Left ventricle myocardium superior (tissue), 1 donor: ENCODE measurements at places on chromosomes 5 and 9. TPM values are rescaled to one million over a fixed set of nuclear protein-coding genes. Genes with fewer than 3 reads are reported as not detected.

The PRDM9 gene
- not detected for total RNA-seq

The INSL4 gene
- total RNA-seq: not detected

GRCh38 chr5:9698125-9698826, 68.1 kb upstream of the TAS2R1 start:
- no peak for DNase-seq

GRCh38 chr9:88571419-88571818, 36.4 kb downstream of the NXNL2 start:
- DNase-seq: no peak

GRCh38 chr5:115433918-115434317, 110.7 kb downstream of the FEM1C start:
- DNase-seq: no peak

DNA sequence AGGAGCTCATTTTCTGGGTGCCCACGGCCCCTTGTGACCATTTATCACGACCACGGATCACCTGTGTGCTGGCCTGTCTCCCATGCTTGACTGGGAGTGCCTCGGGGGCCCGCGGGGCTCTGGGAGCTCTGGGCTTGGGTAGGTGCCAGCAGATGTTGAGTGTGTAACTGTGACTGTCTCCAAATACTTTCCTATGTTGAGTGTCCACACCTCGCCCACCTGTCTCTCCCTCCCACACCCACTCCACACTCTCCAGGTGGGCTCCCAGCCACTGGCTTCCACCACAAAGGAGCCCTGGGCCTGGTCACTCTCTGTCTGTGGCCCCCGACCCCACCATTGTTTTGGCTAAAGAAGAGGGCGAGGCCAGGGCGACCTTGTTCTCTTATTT, 196.4 kb downstream of the CDK5RAP2 start:
- DNase-seq: no peak

DNA sequence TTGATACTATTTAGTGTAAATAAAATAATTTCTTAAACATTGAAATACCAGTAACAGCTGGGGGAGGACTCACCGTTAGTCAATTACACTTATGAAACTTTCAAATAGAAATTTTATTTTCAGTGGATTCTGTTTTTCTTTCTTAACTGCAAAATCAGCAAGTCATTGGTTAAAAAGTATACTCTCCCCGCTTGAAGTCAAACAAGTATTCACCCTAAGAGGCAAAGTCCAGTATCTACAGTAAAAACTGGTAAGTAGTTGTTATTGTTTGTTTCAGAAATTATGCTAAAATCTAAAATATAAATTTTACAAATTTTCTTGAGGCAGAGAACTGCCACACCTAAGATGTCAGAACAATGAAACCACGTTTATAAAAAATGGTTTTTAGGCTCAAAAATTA, 22.4 kb downstream of the NREP start:
- DNase-seq: no peak

DNA sequence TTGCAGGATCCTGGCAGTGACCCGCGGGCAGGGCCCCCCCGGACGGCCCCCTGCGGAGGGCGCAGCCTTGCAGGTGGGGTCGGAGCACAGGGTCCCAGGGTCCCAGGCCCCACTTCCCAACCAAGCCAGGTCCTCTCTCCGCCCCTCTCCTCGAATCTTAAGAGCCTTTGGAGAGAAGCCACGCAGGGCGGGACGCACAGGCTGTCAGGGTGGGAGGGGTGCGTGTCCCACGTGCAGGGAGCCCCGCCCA, 18.4 kb upstream of the EGFL7 start:
- DNase-seq: no peak

GRCh38 chr5:171492781-171493180, 73.3 kb downstream of the FGF18 start:
- DNase-seq: no peak
